GM19239 (cell line): ENCODE measurements at places on chromosomes 3 and 15.

GRCh38 chr15:76973362-76973743, 21.6 kb upstream of the PSTPIP1 start:
- no peak for DNase-seq

GRCh38 chr3:161409069-161409468, 37.8 kb upstream of the SPTSSB start:
- no peak for DNase-seq

DNA sequence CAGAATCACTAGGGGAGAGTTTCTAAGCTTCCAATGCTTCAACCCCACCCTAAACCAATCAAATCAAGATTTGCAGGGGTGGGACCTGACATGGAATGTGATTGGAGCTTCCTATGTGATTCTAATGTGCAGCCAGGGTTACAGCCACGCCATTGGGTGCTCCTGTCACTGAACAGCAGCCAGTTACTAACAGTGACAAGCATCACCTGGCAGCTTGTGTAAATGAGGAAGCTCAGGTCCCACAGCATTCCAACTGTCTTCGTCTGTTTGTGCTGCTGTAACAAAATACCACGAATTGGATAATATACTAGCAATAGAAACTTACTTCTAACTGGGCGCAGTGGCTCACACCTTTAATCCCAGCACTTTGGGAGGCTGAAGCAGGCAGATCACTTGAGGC, 294.9 kb downstream of the SHQ1 start:
- DNase-seq, result no peak

- no peak for DNase-seq
These were observed 36.1 kb downstream of the FBXL2 start for GRCh38 chr3:33313331-33313730.

GRCh38 chr3:135622656-135623055, 342.9 kb upstream of the PPP2R3A start:
- DNase-seq, result no peak

DNA sequence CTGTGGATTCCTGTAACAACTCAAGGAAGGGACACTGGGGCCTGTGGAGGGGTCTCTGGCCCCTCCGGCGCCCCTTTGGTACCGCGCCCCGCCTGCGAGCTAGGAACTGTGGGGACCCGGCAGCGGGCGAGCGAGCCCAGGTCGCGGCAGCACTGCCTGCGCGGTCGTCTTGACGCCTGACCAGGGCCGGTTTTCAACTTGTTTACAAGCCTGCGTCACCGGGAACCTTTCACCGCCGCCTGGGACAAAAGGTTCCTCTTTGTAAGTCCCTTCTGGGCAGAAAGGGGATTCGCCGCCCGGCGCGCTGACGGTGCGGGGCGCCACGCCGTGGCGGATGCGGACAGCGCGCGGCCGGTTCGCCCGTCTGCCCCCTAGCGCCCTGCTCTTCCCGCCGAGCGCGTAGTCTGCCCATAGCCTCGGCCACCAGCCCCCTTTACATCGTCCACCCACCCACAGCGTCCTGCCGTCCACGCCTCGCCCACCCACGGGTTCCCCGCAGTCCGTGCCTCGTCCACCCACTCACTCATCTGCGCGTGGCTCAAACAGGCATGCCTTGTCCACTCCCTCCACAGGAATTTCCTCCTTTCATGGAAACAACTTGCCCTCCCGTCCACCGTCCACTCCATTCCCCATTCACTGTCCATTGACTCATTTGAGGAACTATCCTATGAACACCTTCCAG, 5.5 kb upstream of the CFAP100 start:
- DNase-seq, result peak; percentile 73

GRCh38 chr3:134028486-134029255, 1.1 kb downstream of the SLCO2A1 start:
- no peak for DNase-seq

GRCh38 chr3:125356140-125357026, 18.7 kb downstream of the ZNF148 start:
- DNase-seq, result no peak
